Right atrium auricular region (tissue), 2 donors: ENCODE measurements at places on chromosomes 13 and 19. TPM values are rescaled to one million over a fixed set of nuclear protein-coding genes. Genes with fewer than 3 reads are reported as not detected.

DNA sequence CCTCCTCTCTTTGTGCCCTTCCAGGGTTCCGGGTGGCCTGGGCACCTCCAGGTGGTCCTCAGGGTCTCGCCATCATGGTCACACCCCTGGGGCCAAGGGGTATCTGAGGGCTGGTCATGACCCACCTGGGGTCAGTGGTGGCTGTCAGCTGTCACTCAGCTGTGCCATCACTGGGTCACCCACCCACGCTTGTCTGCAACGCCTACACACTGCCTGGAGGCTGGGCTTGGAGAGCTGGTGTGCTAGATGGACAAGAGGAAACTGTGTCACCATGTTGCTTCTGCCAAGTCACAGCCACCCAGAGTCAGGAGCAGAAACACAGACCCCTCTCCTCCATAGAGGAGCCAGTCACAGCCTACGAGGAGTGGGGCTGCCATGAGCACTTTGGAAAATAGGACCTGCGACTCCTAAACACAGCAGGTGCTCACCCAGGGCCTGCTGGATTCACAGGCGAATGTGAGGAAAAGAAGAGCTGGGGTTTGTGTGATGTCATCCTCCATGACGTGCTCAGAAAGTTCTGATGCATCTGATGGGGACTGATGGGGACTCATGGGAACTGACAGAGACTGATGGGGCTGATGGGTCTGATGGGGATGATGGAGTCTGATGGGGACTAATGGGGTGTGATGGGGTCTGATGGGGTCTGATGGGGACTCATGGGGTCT lies 10.7 kb upstream of the GRTP1 start:
- no peaks in the 10 kb centered on the region for H3K36me3 ChIP-seq
- no peak overlapping the region for H3K27ac ChIP-seq
- no peaks in the 10 kb centered on the region for H3K27me3 ChIP-seq
- no peaks in the 10 kb centered on the region for H3K4me1 ChIP-seq
- DNase-seq: no peak
- no peak overlapping the region for H3K4me3 ChIP-seq

DNA sequence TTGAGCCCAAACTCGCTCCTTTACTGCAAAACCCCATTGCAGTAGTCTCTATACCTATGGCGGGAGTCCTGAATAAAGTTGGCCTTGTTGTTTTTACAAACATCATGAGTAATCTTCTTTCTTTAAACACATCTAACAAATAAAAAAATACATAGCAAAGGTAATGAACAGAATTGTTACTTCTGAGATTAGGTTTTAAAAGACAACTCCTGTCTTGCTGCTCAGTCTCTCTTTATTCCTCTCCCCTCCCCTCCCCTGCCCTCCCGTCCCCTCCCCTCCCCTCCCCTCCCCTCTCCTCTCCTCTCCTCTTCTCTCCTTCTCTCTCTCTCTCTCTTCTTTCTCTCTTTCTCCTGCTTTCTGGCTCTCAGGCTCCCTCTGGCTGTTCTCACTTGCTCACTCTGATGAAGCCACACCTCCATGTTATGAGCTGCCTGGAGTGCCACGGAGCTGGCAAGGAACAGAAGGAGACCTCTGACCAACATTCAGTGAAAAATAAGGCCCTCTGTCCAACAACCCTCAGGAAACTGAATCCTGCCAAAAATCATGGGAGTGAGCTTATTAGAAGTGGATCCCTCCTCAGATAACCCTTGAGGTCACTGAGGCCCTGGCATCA lies 300.7 kb upstream of the MIR17HG start:
- DNase-seq: no peak
- no peak overlapping the region for H3K27ac ChIP-seq
- no peak overlapping the region for H3K4me3 ChIP-seq
- H3K36me3 ChIP-seq: no peaks in the 10 kb centered on the region
- H3K27me3 ChIP-seq: no peaks in the 10 kb centered on the region

DNA sequence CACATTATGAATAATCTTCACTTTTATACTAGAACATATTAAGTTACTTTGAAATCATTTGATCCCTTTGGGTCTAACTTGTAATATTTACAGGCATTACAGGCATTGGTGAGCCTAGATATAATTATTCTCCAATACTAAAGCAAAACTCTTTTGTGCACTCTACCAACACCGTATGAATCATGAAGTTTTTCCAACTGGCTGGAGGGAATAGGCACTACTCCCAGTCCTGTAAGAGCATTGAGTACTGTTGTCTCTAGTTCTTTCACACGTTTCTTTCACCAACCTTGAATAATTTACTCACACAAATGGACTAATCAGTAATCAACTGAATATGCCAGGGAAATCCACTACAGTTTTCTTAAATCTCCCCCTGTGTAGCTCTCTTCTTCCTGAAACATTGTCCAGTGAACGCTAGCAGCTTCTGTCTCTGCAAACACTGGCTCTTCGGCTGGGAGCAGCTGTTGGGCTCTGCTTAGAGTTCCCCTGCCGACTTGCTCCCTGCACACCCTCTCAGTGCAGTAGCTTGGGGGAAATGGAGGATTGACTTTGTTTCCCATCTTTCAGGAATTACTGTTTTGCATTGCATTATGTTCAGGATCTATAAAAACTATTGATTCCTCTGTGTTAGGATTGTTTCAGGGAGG lies 476.7 kb downstream of the RFC3 start:
- no peaks in the 10 kb centered on the region for H3K36me3 ChIP-seq
- DNase-seq: no peak
- no peak overlapping the region for H3K4me3 ChIP-seq
- no peaks in the 10 kb centered on the region for H3K27me3 ChIP-seq

DNA sequence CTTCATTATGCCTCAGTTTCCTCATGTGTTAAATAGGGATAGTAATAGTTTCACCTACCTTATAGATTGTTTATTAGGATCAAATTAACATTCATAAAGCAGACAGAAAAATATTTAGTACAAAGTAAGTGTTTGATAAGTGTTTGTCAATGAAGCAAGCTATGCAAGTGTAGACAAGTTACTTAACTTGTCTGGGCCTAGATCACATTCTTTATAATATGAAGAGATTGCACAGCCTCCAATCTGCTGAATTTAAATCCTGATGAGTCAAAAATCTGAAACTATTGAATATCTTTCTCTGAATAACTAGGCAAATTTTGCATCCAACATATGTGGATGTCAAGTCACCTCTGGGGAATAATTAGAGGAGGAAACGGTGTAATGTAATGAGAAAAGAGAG lies 170.5 kb downstream of the MZT1 start:
- DNase-seq: no peak
- no peak overlapping the region for H3K27ac ChIP-seq
- no peak overlapping the region for H3K4me3 ChIP-seq
- H3K36me3 ChIP-seq: no peaks in the 10 kb centered on the region
- H3K27me3 ChIP-seq: no peaks in the 10 kb centered on the region
- H3K4me1 ChIP-seq: no peaks in the 10 kb centered on the region

- no peaks in the 10 kb centered on the region for H3K27me3 ChIP-seq
- no peak overlapping the region for H3K4me3 ChIP-seq
- DNase-seq: no peak
- H3K27ac ChIP-seq: no peak overlapping the region
- H3K36me3 ChIP-seq: no peaks in the 10 kb centered on the region
These were observed 183.5 kb upstream of the RNF113B start for GRCh38 chr13:98360545-98360944.

GRCh38 chr13:102536196-102536595 lies 60.6 kb upstream of the TPP2 start:
- H3K27me3 ChIP-seq: no peaks in the 10 kb centered on the region
- no peak overlapping the region for H3K4me3 ChIP-seq
- no peak overlapping the region for H3K27ac ChIP-seq

The PSG4 gene
- total RNA-seq: not detected

The ONECUT3 gene
- not detected for total RNA-seq
